Esophagus (tissue), 2 donors: ENCODE measurements at places on chromosomes 11 and 22. TPM values are rescaled to one million over a fixed set of nuclear protein-coding genes. Genes with fewer than 3 reads are reported as not detected.

THY1 gene
- polyA plus RNA-seq: 0.92 TPM

OR8A1 gene
- not detected for polyA plus RNA-seq

CCDC188 gene
- 0.65 TPM for polyA plus RNA-seq

DKK3 gene
- polyA plus RNA-seq: 9.7 TPM

TMPRSS5 gene
- polyA plus RNA-seq: 0.18 TPM

SLC22A25 gene
- polyA plus RNA-seq: 0.02 TPM

ISX gene
- not detected for polyA plus RNA-seq

ARHGAP8 gene
- 7.2 TPM for polyA plus RNA-seq

MFRP gene
- not detected for polyA plus RNA-seq

DEUP1 gene
- not detected for polyA plus RNA-seq

MYOD1 gene
- polyA plus RNA-seq: not detected

IL10RA gene
- polyA plus RNA-seq: 2.0 TPM

HBG1 gene
- not detected for polyA plus RNA-seq

LRRC32 gene
- 8.5 TPM for polyA plus RNA-seq
